ENCODE measurements at places on chromosomes 7 and 10. TPM values are rescaled to one million over a fixed set of nuclear protein-coding genes. Genes with fewer than 3 reads are reported as not detected.

ECHDC3 gene
- total RNA-seq: 12.5 TPM

ASIC3 gene
- not detected for total RNA-seq

EPHB4 gene
- total RNA-seq: 175 TPM

HKDC1 gene
- total RNA-seq: 15.4 TPM

HOXA13 gene
- not detected for total RNA-seq

KNDC1 gene
- total RNA-seq: under 0.01 TPM

GNGT1 gene
- not detected for total RNA-seq

CPA1 gene
- total RNA-seq: not detected

COX15 gene
- 40.7 TPM for total RNA-seq

RBM28 gene
- total RNA-seq: 22.4 TPM

AGMO gene
- total RNA-seq: 0.43 TPM

CDK14 gene
- total RNA-seq: 10.4 TPM

SCRN1 gene
- total RNA-seq: 58.3 TPM

FFAR4 gene
- total RNA-seq: not detected

DYDC2 gene
- total RNA-seq: not detected

AKR1D1 gene
- not detected for total RNA-seq

SAMD9L gene
- under 0.01 TPM for total RNA-seq

SHH gene
- 0.72 TPM for total RNA-seq

MBLAC1 gene
- 1.3 TPM for total RNA-seq

NFE2L3 gene
- total RNA-seq: 9.4 TPM

CDC14C gene
- total RNA-seq: not detected

TLL2 gene
- total RNA-seq: 0.85 TPM

CHAT gene
- not detected for total RNA-seq

NUPR2 gene
- total RNA-seq: not detected

ANKRD7 gene
- 0.85 TPM for total RNA-seq

PIK3CG gene
- total RNA-seq: under 0.01 TPM

VENTX gene
- total RNA-seq: not detected

GARIN1A gene
- total RNA-seq: not detected

FGFR2 gene
- 5.5 TPM for total RNA-seq

TBC1D12 gene
- total RNA-seq: 11.6 TPM

GIMAP8 gene
- total RNA-seq: under 0.01 TPM

ZSCAN21 gene
- 7.7 TPM for total RNA-seq

ZNF783 gene
- total RNA-seq: 11.5 TPM

OR2A5 gene
- not detected for total RNA-seq

DGKB gene
- not detected for total RNA-seq

IFIT1B gene
- total RNA-seq: not detected

PHKG1 gene
- total RNA-seq: 1.2 TPM

PDE6C gene
- not detected for total RNA-seq

KIF5B gene
- 154 TPM for total RNA-seq

RABGEF1 gene
- 40.0 TPM for total RNA-seq

ELAPOR2 gene
- total RNA-seq: 1.1 TPM

CPED1 gene
- 0.96 TPM for total RNA-seq

PPP1R9A gene
- total RNA-seq: 0.85 TPM

PNLIP gene
- not detected for total RNA-seq

FGL2 gene
- total RNA-seq: not detected

LEP gene
- total RNA-seq: 0.24 TPM

TRIM24 gene
- total RNA-seq: 5.3 TPM

CALML3 gene
- 2.7 TPM for total RNA-seq

RPEL1 gene
- under 0.01 TPM for total RNA-seq

CCL26 gene
- not detected for total RNA-seq

UCMA gene
- total RNA-seq: not detected

KIAA1549 gene
- total RNA-seq: 0.21 TPM

HYCC1 gene
- total RNA-seq: 23.4 TPM

EGR2 gene
- under 0.01 TPM for total RNA-seq

KCTD7 gene
- 3.0 TPM for total RNA-seq

SNCG gene
- 2.2 TPM for total RNA-seq

STEAP4 gene
- 2.1 TPM for total RNA-seq

AVL9 gene
- 76.3 TPM for total RNA-seq
